ENCODE measurements at places on chromosomes 4 and X. TPM values are rescaled to one million over a fixed set of nuclear protein-coding genes. Genes with fewer than 3 reads are reported as not detected.

Gene SYTL5
- total RNA-seq = 0.10 TPM

Gene RHOXF2
- not detected for total RNA-seq

Gene XAGE1A
- total RNA-seq = not detected

Gene GATA1
- total RNA-seq = not detected

Gene TMA16
- 24.3 TPM for total RNA-seq

Gene FDCSP
- not detected for total RNA-seq

Gene MTNR1A
- total RNA-seq = not detected

Gene PAK3
- 44.5 TPM for total RNA-seq

GRCh38 chrX:83529950-83530349 is 21.9 kb downstream of the POU3F4 start:
- no peaks in the 10 kb centered on the region for H3K36me3 ChIP-seq
- H3K4me1 ChIP-seq = no peaks in the 10 kb centered on the region
- no peak overlapping the region for H3K27ac ChIP-seq
- no peaks in the 10 kb centered on the region for H3K27me3 ChIP-seq
- DNase-seq = no peak

- H3K27ac ChIP-seq = no peak overlapping the region
- no peak overlapping the region for H3K4me3 ChIP-seq
- no peaks in the 10 kb centered on the region for H3K36me3 ChIP-seq
- DNase-seq = no peak
- H3K4me1 ChIP-seq = no peaks in the 10 kb centered on the region
These were observed 43.1 kb downstream of the DDIT4L start for GRCh38 chr4:100147198-100147597.

GRCh38 chr4:106366026-106366425 is 2.6 kb downstream of the GIMD1 start:
- no peak overlapping the region for H3K27ac ChIP-seq
- H3K36me3 ChIP-seq = no peaks in the 10 kb centered on the region
- no peak overlapping the region for H3K4me3 ChIP-seq
- H3K27me3 ChIP-seq = no peaks in the 10 kb centered on the region
- no peaks in the 10 kb centered on the region for H3K4me1 ChIP-seq
- no peak for DNase-seq

DNA sequence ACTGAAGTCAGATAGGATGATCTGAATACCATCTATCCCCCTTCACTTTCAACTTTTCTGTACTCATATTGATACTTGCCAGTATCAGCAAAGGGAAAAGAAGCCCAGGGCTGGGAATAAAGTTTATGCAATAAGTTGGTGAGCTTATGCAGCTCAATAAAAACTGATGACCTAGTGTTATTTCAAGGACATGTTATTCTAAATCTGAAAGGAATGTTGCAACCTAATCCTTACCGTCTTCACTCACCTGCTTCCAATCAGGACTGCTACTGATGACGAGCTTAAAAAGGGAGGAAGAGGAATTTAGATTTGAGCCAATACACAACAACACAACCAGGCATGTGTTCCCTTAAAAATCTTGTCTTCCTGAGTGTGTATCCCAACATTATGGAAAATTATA is 419.9 kb downstream of the SPRY1 start:
- H3K4me1 ChIP-seq = no peaks in the 10 kb centered on the region
- H3K27ac ChIP-seq = no peak overlapping the region
- no peaks in the 10 kb centered on the region for H3K27me3 ChIP-seq
- no peaks in the 10 kb centered on the region for H3K36me3 ChIP-seq
- no peak overlapping the region for H3K4me3 ChIP-seq
- DNase-seq = no peak

GRCh38 chrX:73214426-73215094 is at the start of gene NAP1L2:
NAP1L2 (minus strand) TSS chrX:73214851; CDS start chrX:73214492, 359 bp downstream.
- no peaks in the 10 kb centered on the region for H3K4me1 ChIP-seq
- peak within 1 kb of the TSS; percentile 45 for H3K4me3 ChIP-seq
- peak; percentile 62 for DNase-seq
- peak within 1 kb of the TSS; percentile 58 for H3K27ac ChIP-seq

DNA sequence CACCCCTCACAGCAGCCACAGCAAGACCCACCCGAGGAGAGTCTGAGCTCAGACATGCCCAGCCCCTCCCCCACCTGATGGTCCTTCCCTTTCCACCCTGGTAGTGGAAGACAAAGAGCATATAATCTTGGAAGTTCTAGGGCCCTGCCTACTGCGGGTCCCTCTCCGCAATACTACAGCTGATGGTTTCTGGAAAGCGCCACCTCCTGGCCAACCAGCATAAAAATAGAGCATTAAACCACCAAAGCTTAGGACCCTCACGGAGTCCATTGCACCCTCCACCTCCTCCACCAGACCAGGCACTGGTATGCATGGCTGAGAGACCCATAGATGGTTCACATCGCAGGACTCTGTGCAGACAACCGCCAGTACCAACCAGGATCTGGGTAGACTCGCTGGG is 78.2 kb downstream of the SH3BGRL start:
- H3K4me1 ChIP-seq = no peaks in the 10 kb centered on the region
- no peak overlapping the region for H3K27ac ChIP-seq
- H3K27me3 ChIP-seq = no peaks in the 10 kb centered on the region
- H3K4me3 ChIP-seq = no peak overlapping the region
- peaks cover 2% of the 10 kb centered on the region for H3K36me3 ChIP-seq
- no peak for DNase-seq

DNA sequence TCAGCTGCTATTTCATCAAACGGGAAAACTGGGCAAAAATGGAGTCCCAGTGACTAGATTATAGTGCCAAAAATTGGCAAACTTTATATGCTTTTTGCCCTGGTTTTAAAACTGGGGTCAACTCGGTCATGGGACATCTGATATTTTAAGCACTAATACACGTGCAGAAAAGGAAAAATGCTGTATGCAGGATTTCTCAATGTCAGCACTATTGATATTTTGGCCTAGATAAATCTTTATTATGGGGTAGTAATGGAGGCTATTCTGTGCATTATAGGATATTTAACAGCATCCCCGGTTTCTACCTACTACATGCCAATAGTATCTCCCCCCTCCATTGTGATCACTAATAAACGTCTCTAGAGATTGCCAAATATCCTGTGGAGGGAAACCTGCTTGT is 870.9 kb upstream of the IGFBP7 start:
- DNase-seq = no peak
- H3K27me3 ChIP-seq = no peaks in the 10 kb centered on the region
- H3K36me3 ChIP-seq = no peaks in the 10 kb centered on the region
- no peak overlapping the region for H3K4me3 ChIP-seq
- no peak overlapping the region for H3K27ac ChIP-seq

- H3K4me3 ChIP-seq = no peak overlapping the region
- no peaks in the 10 kb centered on the region for H3K4me1 ChIP-seq
- peaks cover 4% of the 10 kb centered on the region for H3K27me3 ChIP-seq
These were observed 18.6 kb upstream of the ADRA2C start for GRCh38 chr4:3747581-3747904.

DNA sequence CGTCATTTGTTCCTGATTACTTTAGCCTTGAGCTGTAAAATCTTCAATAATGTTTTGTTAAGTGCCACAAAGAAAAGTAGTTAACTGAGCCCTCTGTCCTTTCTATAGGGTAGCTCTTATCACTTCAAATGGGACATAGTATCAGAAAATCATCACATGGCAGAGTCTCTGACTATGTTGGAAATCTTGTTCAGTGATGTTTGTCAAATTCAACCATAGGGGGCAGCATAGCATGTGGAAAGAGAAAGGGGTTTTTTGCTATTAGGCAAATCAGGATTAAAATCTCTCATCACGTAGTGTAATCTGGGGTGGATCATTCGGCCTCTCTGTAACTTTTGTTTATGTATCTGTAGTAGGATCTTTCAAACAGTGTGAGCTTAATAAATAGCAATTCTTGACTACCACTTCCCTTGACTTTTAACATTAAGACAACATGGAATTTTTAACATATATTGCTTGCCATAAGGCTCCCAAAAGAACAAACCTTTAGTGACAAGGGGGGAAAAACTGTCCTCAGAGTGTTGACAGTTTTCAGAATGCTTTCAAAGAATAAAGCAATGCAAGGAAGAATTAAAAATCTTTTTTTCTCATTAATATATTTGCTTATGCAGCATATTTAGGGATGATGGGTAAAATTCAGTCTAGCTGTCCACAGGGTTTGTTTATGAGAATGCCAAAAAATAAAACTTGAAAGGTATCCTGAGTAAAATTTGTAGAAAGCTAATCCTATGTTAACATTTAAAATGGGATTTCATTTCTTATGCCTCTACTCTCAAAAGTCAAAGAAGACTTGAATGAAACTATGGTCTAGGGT is 127.2 kb downstream of the FBXW7 start:
- H3K27me3 ChIP-seq = no peaks in the 10 kb centered on the region
- H3K36me3 ChIP-seq = no peaks in the 10 kb centered on the region
- DNase-seq = no peak
- H3K4me1 ChIP-seq = no peaks in the 10 kb centered on the region
- no peak overlapping the region for H3K27ac ChIP-seq
- H3K4me3 ChIP-seq = no peak overlapping the region

DNA sequence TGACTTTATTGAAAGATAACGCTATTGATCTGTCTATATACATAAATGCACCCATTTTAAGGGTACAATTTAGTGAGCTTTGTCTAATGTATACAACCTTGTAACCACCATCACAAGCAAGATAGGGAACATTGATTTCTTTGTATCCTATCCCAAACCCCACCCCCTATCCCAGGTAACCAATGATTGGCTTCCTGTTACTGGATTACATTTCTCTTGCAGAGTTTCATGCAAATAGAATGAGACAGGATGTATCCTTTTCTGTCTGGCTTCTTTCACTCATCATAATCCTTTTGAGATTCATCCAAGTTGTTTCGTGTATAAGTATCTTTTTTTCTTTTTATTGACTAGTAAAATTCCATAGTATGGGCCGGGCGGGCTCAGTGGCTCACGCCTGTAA is 1.6 kb upstream of the GRIPAP1 start:
- no peaks in the 10 kb centered on the region for H3K36me3 ChIP-seq
- H3K27me3 ChIP-seq = no peaks in the 10 kb centered on the region
- H3K27ac ChIP-seq = no peak overlapping the region

DNA sequence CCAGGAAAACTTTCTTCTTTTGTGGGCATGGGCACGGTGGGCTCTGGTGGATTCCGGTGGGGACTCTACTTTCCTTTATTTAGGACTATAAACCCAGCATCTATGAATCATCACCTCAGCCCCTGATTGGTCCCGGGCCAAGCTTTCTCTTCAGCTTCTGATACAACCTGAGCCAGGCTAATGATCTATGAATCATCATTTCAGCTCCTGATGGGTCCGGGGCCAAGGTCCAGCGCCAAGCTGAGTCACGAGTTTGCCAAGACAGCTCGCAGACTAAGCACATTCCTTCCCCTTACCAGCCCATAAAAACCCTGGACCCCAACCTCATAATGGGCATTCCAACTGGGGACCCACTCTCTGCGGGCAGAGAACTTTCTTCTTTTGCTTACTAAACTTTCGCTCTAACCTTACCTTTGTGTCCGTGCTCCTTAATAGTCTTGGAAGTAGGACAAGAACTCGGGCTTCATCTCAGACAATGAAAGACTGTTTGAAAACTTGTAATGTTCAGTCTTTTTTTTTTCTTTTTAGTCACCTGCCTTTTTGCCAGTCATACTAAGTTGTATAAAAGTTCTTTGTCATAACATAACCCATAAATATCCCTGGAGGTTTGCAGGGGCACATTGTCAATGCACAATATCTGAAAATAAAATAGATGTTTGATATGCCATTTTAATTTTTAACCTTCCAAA is 904.9 kb upstream of the EPHA5 start:
- no peaks in the 10 kb centered on the region for H3K4me1 ChIP-seq
- no peaks in the 10 kb centered on the region for H3K36me3 ChIP-seq
- no peak for DNase-seq
- no peak overlapping the region for H3K27ac ChIP-seq
- H3K27me3 ChIP-seq = no peaks in the 10 kb centered on the region

GRCh38 chr4:152785639-152786615 is 6.2 kb downstream of the ARFIP1 start:
- DNase-seq = no peak
- H3K36me3 ChIP-seq = no peaks in the 10 kb centered on the region
- H3K4me3 ChIP-seq = no peak overlapping the region
- H3K27me3 ChIP-seq = no peaks in the 10 kb centered on the region
- peaks cover 6% of the 10 kb centered on the region for H3K4me1 ChIP-seq

GRCh38 chr4:175947117-175947722 is 118.4 kb upstream of the WDR17 start:
- no peaks in the 10 kb centered on the region for H3K27me3 ChIP-seq
- DNase-seq = no peak
- H3K27ac ChIP-seq = no peak overlapping the region
- H3K36me3 ChIP-seq = no peaks in the 10 kb centered on the region
- no peaks in the 10 kb centered on the region for H3K4me1 ChIP-seq

DNA sequence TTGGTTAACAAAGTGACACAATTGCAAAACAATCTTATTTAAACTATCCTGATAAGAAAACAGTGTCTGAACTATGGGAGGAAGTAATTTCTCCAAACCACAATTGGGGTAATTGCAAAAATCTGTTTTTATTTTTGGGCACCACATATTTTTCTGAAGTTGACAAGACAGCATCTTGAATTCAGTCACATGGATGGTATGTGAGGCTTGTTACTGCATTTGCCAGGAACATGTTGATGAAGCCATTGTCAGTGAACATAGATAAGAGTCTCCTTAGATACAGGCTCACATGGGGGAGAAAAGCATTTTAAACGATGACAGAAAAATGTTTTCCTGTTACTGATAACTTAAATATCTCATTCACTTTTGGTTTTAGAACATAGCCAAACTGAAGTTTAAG is 5.5 kb upstream of the USP53 start:
- H3K36me3 ChIP-seq = no peaks in the 10 kb centered on the region
- H3K27me3 ChIP-seq = no peaks in the 10 kb centered on the region
- DNase-seq = no peak
- H3K4me3 ChIP-seq = no peak overlapping the region
- no peak overlapping the region for H3K27ac ChIP-seq

- no peaks in the 10 kb centered on the region for H3K27me3 ChIP-seq
- H3K36me3 ChIP-seq = peaks cover 8% of the 10 kb centered on the region
- H3K4me3 ChIP-seq = no peak overlapping the region
- DNase-seq = no peak
These were observed 113.1 kb downstream of the RAB28 start for GRCh38 chr4:13371048-13371447.

DNA sequence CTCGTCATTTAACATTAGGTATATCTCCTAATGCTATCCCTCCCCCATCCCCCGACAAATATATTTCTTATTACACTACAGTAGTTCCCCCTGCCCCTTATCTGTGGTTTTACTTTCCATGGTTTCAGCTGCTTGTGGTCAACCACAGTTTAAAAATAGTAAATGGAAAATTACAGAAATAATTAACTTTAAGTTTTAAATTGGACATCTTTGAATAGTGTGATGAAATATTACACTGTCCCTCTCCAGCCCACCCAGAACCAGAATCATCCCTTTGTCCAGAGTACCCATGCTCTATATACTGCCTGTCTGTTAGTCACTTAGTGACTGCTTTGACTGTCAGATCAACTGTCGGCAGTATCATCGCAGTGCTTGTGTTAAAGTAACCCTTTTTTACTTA is 47.4 kb upstream of the VEGFC start:
- no peak overlapping the region for H3K27ac ChIP-seq
- no peak for DNase-seq
- no peaks in the 10 kb centered on the region for H3K27me3 ChIP-seq
